Stimulated activated CD4-positive, alpha-beta T cell treated with anti-CD3 and anti-CD28 coated beads, Interleukin-2, amount 100 ng/mL, for 48 hours (primary cell): ENCODE measurements at places on chromosomes 2 and 18.
A peak's percentile ranks its signal among the peaks of the same experiment; 100 is the strongest.

DNA sequence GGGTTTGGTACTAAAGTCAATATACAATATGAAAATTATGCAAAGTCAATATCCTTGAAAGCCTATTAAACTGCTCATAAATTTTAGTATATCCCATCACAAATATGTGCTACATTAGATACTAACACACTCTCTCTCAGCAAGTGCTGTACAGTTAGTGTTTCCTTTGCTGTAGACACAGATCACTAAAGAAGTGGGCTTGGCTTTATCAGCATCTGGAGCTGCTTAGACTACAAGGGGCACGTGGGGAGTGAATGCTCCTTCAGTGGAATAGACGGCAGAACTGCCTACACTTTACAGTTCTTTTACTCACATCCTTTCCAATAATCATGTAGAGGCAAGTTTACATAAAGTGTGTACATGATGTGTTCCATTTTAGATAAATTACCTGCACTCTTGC is 26.0 kb upstream of the EFEMP1 start:
- DNase-seq, result no peak

GRCh38 chr18:68427951-68428401 is 286.9 kb downstream of the TMX3 start:
- no peak for DNase-seq

DNA sequence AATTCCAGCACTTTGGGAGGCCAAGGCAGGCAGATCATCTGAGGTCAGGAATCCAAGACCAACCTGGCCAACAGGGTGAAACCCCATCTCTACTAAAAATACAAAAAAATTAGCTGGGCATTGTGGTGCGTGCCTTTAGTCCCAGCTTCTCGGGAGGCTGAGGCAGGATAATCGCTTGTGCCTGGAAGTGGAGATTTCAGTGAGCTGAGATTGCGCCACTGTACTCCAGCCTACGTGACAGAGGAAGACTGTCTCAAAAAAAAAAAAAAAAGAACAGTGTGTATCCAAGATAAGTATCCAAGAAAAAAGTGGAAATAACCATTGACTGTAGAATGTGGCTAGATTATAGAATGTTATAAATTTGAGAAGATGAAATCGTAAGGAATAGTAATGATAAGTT is 142.1 kb downstream of the FAM124B start:
- DNase-seq, result no peak

DNA sequence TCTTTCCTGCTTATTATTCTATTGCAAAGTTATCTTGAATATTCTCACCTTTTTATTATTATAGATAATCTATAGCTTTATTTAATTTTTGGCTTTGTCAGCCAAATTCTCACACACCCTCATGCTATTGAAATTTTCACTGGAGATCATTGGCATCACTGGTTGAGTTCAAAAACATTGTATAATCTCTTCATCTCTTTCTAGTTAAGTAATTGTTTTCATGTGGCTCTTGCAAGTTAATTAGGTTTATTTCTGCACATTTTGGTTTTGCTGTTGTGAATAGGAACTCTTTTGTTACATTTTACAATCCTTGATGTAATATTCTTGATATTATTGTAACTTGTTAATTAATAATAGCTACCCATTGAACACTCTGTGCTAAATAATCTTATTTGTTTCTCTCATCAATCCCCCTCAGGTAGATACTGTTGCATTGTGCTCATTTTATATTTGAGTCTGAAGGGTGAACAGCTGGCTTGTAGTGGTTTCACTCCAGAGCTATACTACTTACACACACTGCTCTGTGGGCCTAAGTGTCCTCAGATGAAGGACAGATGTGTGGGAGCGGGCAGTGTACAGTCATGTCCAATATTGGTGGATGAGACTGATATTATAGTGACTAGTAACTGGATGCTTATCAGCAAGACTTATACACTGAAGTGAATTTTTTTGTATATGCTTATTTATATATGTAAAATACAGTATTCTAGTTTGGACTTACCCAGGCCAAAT is 112.7 kb downstream of the LCLAT1 start:
- DNase-seq, result no peak

GRCh38 chr2:152541712-152542111 is 175.5 kb downstream of the PRPF40A start:
- DNase-seq, result no peak

- no peak for DNase-seq
Observed at GRCh38 chr2:18585526-18585925, 3.8 kb downstream of the NT5C1B start.

DNA sequence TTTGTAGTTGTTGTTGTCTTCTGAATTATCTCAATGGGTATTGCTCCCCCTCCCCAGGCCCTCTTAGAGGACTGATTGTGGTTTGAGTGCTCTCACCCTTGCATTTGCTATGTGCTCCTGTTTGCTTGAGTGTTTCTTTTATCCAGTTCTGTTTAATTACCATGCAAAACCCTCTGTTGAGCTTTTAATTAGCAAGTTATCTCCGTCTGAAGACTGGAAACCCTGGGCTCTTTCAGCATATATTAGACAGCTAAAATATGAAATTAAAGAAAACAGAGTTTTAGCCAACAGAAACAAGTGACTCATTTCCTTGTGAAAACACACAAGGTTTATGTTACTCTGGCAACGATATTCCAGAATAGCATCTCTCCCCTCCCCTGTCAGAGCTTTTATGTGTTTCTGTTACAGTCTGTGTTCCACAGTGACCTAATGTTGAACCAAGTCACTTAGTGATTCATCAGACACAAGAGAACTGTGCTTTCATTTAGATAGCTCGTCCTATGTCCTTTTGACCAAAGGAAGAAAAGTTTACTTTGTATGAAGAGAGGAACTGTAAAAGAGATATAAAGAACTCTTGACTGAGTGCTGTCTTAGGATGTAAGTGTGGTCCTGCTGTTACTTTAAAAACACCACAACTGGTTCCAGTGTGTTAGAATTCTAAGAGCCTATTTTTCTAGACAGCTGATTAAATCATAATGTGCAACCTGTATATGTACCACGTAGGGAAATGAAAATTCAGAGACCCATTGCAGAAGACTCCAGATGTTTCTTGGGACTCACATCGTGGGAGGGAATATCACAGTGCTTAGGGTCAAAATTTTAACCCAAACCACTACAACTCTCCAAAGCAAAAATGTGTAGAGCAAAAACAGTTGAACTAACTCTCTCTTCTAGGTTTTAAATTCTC is 172.8 kb upstream of the RBMS1 start:
- no peak for DNase-seq

DNA sequence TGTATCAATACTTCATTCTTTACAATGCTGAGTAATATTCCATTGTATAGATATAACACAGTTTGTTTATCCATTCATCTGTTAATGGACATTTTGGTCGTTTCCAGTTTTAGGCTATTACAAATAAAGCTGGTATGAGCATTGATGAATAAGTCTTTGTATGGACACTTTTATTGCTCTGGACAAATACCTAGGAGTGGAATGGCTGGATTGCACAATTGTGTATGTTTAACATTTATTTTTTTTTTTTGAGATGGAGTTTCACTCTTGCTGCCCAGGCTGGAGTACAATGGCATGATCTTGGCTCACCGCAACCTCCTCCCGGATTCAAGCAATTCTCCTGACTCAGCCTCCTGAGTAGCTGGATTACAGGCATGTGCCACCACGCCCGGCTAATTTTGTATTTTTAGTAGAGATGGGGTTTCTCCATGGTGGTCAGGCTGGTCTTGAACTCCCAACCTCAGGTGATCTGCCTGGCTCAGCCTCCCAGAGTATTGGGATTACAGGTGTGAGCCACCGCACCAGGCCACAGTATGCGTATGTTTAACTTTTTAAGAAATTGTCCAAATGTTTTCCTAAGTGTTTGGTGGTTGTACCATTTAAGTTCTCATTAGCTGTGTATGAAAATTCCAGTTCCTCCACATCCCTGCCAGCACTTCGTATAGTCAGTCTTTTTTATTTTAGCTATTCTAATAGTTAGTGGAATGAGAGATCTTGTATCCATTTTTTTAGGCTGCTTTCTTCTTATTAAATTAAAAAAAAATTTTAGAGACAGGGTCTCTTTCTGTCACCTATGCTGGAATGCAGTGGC is 194.9 kb upstream of the HAAO start:
- DNase-seq, result no peak

DNA sequence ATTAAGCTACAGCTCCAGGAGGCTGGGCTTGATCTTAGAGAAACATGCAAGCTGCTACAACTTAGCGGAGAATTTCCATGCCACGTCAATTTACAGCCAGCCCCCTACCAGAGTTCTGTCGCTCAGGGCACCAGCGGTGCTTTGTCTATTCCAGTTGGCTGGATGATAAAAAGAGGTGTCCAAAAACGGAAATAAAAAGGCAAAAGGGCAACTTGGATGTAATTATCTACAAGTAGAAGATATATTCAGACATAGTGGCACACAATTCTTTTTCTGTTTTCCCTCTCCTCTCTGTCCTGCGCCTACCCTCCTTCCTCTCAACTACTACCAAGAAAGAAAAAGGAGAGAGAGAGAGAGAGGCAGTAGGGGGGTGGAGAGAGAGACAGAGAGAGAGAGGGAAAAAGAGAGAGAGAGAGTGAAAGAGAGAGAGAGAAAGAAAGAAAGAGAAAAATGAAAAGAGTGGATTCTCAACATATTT is 363 bp upstream of the RFTN2 start:
- DNase-seq, result no peak

DNA sequence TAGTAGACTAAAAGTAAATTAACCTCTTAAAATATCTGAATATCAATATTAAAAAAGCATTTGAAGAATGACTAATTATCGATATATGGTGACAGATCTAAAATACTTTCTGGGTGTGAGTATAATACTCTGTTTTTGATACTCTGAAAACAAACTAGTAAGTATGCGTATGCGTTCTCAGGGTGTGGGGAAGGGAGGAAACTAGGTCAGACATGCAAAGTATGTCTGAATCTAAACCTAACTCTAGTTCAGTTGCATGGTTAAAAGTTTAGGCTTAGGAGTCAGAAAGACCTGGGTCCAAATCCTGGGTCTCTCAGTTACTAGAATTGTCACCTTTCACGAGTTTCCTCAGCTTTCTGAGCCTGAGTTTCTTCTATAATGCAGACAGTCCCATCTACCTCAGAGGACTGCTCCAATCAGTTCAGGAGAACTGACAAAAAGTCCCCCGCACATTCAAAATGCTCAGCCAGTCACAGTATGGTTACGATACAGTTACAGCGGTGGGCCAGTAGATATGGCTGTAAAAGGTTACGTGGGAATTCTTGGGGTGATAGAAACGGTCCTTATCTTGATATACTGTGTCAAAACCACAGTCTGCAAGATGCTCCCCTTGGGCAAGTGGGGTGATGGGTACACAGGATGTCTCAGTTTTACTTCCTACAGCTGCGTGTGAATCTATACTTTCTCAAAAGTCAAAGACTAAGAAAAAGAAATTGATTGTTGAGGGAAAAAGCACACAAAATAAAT is 29.2 kb downstream of the UNC50 start:
- peak; percentile 23 for DNase-seq

GRCh38 chr18:62107881-62108280 is 79.0 kb downstream of the PIGN start:
- no peak for DNase-seq

DNA sequence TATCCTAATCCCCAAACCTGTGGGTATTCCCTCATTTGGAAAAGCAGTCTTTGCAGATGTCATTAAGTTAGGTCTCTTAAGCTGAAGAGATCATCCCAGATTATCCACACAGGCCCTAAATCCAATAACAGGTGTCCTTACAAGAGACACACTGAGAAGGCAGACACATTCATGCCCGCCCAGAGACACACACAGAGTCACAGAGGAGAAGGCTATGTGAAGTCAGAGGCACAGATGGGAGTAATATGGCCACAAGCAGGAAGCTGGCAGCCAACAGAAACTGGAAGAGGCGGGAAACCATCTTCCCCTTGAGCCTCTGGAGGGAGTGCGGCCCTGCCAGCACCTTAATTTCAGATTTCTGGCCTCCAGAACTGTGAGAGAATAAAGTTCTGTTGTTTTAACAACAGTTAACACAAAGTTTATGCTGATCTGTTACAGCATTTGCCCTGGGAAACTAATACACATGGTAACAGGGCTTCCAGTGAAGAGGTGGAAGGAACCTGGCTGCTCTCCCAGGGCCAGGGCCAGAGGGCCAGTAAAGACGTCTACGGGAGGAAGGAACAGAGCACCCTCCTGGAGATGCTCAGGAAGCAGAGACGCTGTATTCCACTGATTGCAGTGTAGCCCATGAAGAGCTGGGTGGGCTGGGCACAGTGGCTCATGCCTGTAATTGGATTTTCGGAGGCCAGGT is 217.5 kb downstream of the GLI2 start:
- DNase-seq, result no peak

GRCh38 chr2:199811346-199811745 is 39.6 kb downstream of the FTCDNL1 start:
- no peak for DNase-seq

GRCh38 chr2:190501702-190502407 is 32.7 kb downstream of the NEMP2 start:
- no peak for DNase-seq

DNA sequence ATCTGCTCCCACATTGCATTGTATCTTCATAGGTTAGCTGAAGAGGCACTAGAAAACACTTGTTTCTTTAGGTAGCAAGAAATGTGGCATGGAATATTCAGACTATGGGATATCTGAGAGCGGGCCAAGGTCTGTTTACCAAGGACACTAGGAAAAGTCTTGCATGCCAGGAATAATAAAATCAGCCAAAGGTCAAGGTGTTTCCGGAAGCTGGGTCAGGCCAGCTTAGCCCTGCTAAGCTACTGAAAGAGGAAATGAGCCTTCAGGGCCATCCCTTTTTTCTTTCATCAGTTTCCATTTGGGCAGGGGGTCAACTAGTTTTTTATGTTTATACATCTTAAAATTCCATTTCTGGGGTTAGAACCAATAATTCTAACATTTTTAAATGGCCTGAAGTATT is 101.1 kb downstream of the DPP4 start:
- no peak for DNase-seq

GRCh38 chr2:42965196-42965595 is 172.8 kb upstream of the HAAO start:
- no peak for DNase-seq

- DNase-seq, result no peak
Observed at GRCh38 chr2:197950006-197950405, 145.6 kb downstream of the PLCL1 start.

GRCh38 chr18:44912740-44913478 is 232.2 kb downstream of the SETBP1 start:
- DNase-seq, result no peak

- no peak for DNase-seq
Observed at GRCh38 chr18:49725809-49726674, 87.3 kb downstream of the ACAA2 start.

DNA sequence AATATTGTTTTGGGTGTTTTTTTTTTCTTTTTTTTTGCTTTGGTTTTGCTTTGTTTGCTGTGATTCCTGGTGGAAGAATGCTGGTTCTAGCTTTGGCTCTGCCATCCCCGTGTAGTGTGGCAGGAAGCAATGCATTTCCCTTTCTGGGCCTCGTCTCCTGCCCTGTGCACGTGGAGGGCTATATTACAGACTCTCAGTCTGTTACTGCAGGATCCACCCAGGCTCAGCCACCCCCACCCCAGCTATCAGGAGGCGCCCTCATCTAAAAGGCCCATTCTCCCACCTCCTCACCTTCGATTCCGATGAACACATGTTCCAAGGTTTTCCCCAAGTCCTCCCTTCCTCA is 152.3 kb downstream of the TFCP2L1 start:
- no peak for DNase-seq

- no peak for DNase-seq
Observed at GRCh38 chr2:182667315-182667695, 48.8 kb upstream of the DNAJC10 start.
